Activated CD4-positive, CD25-positive, alpha-beta regulatory T cell treated with anti-CD3 and anti-CD28 coated beads, Interleukin-2, amount 50 U/mL, for 72 hours (primary cell): ENCODE measurements at places on chromosomes 12 and 14.
A peak's percentile ranks its signal among the peaks of the same experiment; 100 is the strongest.

GRCh38 chr14:61573321-61573720 lies 122.0 kb upstream of the HIF1A start:
- no peak for DNase-seq

DNA sequence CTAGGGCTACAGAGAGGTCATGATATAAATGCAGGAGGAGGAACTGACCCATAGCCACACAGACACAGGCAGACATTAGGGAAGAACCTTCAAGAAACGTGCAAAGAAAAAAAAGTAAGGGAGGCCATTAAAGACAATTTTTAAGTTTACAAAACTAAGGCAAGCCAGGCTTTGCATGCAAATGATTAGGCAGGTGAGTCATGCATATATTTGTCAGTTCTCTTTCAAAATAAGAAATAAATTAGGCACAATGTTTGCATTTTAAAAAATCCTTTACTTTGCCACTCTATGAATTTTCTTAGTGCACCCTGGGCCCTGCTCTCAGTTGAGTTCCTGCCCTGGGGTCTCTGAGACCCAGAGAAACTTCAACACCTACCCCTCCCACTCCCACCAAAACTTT lies 75.0 kb downstream of the PRMT8 start:
- DNase-seq = no peak

DNA sequence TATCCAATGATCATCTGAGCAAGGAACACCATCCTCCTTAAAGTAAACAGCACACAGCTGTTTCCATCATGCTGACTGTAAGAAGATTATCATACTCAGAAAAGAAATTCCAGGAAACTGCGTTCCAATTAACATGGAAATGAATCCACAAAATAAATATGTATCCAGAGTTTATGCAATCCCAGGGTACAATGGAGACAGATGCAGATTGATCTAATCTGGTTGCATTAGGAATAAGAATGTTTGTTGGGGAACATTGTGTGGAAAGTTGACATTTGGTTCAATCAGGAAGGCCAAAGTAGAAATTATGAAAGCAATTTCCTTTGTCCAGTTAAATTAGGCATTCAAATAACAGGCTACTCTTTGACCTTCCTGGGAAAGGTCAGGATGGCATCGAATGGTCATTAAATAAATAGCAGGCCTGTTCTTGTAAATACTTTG lies 236.9 kb upstream of the AMIGO2 start:
- DNase-seq = no peak

GRCh38 chr12:85626001-85626783 lies 210.0 kb downstream of the RASSF9 start:
- no peak for DNase-seq

DNA sequence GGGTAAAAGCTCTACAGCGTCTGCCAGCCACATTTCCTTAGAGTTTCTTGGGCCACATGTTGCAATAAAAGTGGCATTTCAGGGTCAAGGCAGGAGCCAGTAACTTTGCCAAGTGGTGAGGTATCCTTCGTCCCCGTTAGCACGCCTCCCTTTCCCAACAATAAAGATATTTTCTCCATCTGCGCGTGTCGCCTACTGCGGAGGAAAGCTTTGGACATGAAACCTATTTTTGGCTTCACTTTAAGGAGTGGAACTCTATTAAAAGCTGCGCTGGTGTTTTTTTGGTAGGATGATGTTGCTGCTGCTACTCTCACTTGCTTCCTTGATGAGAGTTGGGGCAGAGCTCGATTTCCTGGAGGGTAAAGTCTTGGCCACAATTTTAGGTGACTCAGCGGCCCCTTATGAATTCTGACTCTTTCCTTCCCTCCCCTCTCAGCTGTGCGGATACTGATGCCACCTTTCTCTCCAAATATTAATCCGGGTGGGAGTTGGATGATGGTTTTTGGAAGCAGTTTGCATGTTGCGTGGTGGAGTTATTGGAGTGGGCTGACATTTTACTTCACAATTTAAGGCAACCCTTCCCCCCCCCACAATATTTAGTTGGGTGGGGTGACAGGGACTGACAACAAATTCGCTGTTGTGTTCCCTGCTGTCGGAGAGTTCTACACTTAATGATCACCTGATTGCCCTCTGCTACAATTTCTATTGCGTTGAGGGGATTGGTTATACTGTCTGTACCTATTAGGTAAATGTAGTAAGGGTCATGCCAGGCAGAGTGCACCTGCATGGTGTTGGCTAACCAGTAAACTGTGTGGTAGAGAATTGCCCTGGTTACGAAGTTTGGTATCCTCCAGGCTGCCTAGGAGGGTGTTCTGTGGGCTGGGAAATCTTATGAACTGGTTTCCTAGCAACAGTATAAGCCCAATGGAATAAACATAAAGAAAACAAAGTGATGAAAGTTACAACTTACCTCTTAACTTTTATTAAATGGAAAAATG lies 1.1 kb downstream of the CCDC91 start:
- DNase-seq = peak; percentile 36

DNA sequence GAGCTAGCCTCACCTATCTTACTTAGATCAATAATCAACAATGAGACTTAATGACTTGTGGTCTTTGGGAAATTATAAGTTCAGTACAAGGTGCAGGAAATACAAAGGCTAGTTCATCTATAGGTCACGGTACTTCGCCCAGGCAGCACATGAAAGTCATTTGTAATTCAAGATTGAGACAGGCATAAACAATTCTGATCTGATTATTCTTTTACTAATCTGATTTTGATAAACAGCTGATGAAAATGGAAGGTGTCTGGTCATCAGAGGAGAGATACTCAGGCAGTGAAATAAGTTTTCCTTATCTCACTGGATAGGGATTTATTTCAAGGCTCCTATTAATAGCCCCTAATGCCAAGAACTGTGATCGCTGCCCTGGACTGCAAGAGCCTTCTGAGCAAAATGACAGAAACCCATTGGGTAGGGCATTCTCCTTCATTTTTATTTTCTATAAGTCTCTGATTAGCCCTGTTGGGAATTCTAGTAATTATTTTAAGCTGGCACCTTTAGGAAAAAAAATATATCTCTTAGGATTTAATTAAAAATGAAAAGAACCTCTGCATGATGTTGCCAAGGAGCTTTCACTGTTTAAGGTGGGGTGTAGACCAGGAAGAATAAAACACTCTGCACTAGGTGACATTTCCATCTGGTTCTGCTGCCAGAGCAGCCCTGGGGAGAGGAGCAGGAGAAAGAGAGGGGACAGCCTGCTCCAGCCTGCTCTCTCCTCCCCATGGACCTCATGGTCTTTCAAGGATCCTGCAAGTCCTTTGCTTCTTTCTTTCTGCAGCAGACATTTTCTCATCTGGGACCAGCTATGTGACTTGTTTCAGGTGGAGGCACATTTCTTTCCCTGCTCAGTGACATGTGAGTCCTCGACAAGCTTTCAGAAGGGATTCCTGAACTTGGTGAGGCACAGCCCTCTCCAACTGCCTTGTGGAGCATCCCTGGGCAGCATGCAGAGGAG lies 44.8 kb downstream of the SSPN start:
- no peak for DNase-seq

GRCh38 chr12:59149995-59150642 lies 229.8 kb upstream of the LRIG3 start:
- no peak for DNase-seq
